AG04449 (cell line): ENCODE measurements at places on chromosomes 4 and X.

DNA sequence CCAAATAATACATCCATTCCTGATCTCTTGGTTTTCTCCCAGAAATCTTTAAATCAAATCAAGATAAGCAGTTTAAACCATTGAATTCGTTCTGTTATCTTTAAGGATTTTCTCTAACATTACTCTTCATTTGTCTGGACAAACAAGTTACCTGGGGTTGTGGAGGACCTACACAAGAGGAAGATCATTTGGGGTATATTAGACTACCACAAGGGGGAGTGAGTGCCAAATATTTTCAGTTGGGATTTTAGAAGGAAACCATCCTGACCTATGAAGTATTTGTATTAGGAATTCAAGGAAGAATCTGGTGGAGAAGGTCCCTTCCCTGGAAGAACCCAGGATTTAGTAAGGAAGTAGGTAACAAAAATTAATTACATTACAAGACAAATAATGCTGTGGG lies 12.0 kb upstream of the DCHS2 start:
- DNase-seq = no peak

- DNase-seq = no peak
Observed at GRCh38 chr4:150828159-150828558, 186.9 kb downstream of the LRBA start.

DNA sequence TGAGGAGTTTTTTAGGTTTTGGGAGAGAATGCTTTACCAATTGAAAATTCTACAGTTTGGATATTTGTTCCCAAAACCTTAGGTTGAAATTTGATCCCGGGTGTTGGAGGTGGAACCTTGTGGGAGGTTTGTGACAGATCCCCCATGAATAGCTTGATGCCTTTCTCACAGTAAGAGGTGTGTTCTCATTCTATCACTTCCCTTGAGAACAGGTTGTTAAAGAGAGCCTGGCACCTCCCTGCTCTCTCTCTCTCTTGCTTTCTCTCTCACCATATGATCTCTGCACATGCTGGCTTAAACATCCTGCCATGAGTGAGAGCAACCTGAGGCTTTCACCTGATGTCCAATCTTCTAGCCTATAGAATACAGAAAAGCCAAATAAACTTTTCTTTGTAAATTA lies 1475.5 kb upstream of the AGA start:
- no peak for DNase-seq

DNA sequence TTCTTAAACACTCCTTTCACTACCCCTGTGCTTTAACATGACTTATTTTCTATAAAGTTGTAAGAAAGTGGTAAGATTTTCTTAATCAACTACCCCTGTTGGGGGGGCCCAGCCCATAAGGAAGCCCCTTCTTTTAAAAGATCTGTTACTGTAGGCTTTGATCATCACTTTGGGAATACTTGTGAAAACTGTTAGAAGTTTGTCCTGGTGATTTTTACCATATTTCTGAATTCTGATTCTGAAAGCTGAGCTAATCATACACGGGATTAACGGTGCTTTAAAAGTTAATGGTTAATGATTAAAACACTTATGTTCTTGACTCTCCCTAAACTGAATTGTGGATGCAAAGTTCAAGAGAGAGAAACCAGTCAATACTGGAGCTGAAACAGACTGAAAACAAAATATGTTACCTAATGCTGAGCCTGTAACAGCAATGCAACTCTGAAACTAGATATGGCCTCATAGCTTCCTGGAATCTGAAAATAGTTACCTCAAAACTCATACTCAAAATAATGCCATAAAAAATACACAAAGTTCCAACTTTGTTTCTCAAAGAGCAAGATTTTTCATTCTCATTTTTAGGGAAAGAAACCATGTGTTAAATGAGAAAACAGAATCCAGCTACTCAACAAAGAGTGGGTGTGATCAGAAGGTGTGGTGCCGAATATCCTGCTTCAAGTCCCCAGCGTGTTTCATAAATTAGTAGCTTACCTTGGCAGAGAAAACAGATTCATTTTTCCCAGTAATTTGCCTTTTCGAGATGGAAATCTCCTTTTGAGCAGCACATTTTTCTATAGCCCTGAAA lies 31.6 kb downstream of the ADH7 start:
- DNase-seq = no peak

DNA sequence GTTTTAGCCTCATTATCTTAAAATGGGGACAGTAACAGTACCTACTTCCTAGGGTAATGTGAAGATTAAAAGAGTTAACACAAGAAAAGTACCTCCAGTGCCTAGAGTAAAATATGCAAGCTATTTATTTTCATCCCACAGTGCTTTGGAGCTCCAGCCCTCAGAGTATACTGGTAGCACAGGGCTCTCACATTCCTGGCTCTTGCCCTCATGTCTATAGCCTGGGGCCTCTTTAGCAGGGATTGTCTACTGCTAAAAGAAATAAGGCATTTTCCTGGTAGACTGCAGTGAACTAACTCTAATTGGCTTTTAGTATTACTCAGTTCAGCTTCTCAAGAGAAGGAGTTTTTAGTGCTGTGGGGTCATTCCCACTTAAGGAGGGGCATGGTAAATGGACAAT lies 60.8 kb downstream of the RRAGB start:
- peak; percentile 24 for DNase-seq

- no peak for DNase-seq
Observed at GRCh38 chr4:149715822-149716585, 99.6 kb downstream of the IQCM start.

DNA sequence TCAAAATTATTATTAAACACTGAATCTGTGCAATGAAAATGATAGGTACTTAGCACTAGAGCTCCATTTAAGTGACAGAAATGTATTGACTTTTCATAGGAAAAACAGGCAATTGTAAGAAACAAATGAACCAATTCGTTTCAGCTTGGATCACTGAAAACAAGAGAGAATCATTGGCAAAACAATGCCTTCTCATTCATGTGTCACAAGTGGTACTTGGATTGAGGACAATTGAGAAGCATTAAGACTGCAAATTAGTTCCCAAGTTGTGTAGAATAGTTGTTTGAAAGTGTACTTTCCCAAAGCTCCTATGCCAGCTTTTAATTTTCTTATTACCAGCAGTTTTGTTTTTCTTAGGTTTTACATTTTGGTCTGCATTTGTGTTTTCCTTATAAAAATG lies 20.6 kb downstream of the CNKSR2 start:
- DNase-seq = no peak

- no peak for DNase-seq
Observed at GRCh38 chr4:139278912-139279759, 889 bp downstream of the MGARP start.

GRCh38 chr4:118911238-118911703 lies 22.6 kb downstream of the SYNPO2 start:
- DNase-seq = peak; percentile 51

DNA sequence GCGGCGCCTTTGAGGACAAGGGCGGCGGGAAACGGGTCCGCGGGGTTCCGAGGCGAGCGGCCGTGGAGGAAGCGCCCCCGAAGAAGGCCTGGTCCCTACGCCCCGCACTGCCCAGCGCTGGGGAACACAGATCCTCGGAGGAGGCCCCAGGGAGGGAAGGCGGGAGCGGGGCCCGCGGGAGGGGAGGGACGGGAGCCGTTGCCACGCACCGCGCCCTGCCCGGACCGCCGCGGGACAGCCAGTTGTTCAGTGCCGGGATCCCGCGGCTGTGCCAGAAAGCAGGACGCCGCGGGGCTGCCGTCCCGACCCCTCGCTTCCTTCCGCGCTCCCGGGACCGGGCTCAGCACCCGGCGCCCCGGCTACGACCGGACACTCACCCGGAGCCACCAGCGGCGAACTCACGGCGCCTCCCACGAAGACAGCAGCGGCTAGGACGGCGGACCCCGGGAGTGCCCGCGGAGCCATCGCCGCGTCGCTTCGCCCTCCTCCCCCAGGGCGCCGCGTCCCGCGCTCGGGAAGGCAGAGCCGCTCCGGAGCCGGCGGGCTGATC lies 278 bp downstream of the RELL1 start:
- no peak for DNase-seq

DNA sequence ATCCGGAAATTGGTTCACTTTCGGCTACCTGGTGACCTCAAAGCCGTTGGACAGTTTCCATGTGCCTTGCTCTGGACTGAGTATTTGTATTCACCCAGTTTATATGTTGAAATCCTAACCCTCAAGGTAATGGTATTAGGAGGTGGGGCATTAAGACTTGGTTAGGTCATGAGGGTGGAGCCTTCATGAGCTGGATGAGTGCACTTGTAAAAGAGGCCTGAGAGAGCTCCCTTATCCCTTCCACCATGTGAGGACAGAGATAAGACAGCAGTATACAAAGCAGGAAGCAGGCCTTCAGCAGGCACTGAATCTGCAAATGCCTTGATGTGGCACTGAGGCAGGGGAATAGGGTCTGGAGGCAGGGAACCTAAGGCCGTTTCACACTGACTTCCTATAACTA lies 5.3 kb upstream of the OPHN1 start:
- no peak for DNase-seq

GRCh38 chr4:134777606-134778005 lies 576.0 kb upstream of the PABPC4L start:
- no peak for DNase-seq

DNA sequence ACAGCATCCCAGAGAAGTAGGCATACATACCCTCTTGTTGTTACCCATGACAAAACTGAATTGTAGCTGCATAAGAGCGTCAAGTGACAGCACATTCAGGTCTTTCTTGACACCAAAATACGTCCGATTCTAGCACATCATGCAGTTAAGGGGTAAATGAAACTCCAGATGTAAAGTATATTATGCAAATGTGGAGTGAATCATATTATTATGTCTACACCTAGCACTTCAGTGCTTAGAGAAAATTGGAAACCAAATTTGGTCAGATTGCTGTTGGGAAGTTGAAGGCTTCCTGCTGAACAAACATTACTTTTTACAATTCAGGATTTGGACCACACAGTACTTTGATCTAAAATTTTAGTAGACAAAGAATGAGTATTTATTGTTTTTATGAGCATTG lies 24.2 kb upstream of the LEF1 start:
- no peak for DNase-seq

- DNase-seq = no peak
Observed at GRCh38 chr4:33482773-33483172, 2761.5 kb downstream of the ARAP2 start.

- no peak for DNase-seq
Observed at GRCh38 chrX:118847676-118848075, 24.1 kb downstream of the ZCCHC12 start.

- DNase-seq = no peak
Observed at GRCh38 chr4:88659055-88659889, 38.4 kb downstream of the NAP1L5 start.

DNA sequence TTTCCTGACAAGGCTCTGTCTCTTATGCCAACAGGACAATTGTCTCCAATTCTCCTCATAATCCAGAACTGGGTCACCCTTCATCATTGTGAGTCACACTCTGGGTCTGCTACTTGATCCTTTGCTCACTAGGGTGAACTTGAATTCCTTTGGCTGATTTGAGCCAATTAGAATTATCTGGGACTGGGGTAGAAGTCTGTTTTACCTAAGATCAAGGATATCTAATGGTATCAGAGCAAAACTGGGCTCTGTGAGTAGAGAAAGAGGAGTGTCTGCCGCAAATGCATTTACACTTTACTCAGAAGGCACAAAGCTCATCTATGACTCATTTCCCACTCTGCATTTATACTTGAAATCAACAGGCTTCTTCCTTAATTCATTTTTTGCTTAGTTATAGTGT lies 72.6 kb downstream of the PITX2 start:
- DNase-seq = no peak

DNA sequence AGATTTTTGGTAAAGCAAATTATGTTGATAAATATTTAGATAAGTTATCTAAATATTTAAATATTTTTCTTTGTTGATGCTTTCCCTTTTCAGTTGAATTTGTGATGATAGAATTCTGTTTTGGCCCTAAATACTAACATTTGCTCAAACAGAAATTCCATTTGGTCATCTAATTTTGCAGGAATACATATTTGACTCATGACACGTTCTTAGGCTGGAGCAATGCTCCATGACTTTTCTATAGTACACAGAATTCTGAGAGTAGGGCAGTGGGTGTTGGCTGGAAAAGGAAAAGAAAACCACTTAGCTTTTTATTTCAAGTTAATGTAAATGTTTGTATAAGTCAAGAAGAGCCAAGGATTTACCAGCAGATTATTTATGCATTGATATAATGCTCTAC lies 58.6 kb upstream of the GK2 start:
- no peak for DNase-seq

DNA sequence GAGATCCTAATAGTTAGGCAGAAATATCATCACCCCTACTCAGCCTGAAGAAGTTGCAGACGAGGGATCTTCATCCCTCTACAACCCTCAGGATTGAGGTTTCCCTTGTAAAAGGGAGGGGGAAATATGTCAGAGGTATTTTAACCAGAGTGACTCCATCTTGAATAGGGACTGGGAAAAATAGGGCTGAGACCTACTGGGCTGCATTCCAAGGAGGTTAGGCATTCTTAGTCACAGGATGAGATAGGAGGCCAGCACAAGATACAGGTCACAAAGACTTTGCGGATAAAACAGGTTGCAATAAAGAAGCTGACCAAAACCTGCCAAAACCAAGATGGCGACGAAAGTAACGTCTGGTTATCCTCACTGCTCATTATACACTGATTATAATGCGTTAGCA lies 17.5 kb downstream of the IL13RA2 start:
- no peak for DNase-seq

DNA sequence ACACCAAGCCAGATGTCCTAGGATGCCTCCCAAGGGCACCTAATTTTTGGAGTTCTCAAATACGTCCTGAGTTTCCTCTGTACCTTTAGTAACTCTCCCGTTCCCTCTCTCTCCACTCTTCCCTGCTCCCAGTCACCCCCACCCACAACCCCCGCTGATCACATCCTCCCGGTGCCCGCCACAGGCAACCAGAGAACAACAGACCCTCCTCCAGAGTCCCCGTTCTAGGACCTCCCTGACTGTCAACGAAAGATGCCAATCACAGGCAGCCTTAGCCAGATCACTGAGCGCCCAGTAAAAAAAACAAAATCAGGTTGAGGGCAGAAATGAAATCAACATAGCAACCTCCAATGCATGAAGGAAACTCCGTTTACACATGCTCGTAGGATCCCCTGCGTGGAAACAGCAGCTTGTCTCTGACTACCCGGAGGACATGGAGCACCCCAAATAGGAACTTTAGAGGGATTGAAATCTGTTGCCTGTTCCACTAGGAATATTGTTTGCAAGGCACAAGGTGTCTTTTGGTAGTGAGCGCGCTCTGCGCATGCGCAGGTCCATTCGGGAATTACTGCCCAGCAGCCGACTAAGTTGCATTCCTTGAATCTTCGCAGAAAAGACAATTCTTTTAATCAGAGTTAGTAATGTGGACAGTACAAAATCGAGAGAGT lies at the start of gene GABRB1:
Gene GABRB1 (plus strand): TSS at position 557 of the 668 bp plus-strand sequence.
- DNase-seq = no peak

DNA sequence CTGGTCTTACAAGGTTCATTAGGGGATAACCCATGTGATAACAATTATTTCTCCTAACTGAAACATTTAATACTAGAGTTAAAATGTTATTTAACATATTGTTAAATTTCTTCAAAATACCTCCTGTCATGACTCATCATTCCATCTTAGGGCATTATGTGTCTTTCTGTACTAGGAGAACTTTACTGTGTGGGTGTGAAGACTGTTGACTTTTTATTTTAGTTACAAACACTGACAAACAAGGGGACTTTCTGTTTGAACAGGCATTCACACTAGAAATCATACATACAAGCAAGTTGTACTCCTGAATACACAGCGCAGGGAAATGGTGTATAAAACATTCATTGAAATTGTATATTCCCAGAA lies 175.9 kb downstream of the FBXW7 start:
- no peak for DNase-seq
